Mucosa of gallbladder (tissue), 1 donor: ENCODE measurements at places on chromosomes 1 and 21.

DNA sequence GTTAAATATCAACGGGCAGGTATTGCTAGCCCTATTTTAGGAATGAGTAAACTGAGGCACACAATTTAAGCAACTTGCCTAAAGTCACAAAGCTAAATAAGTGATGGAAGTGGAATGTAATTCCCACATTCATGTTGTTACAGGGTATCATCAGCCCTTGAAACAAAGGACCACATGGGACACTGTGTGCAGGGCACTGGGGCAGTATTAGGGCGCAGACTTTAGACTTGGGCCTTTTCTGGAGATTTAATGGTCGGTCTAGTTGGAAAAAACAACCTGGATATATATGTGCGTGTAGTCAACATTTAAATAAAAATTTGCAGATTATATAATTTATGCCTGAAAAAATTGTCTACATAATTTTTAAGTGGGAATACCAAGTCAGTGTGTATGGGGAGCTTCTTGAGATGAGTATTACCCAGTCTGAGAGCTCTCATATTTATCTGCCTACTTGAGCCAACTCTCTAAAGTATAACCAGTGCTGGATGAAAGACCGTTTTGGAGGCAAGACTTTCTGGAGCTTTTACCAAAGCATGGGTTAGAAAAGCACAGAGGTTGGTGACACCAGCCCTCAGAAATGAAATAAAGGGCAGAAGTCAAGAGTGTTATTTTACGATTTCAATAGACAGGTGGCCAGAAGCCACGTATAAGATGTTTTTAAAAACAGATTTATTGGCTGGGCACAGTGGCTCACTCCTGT, 1.6 kb downstream of the KDM1A start:
- no peak for DNase-seq

DNA sequence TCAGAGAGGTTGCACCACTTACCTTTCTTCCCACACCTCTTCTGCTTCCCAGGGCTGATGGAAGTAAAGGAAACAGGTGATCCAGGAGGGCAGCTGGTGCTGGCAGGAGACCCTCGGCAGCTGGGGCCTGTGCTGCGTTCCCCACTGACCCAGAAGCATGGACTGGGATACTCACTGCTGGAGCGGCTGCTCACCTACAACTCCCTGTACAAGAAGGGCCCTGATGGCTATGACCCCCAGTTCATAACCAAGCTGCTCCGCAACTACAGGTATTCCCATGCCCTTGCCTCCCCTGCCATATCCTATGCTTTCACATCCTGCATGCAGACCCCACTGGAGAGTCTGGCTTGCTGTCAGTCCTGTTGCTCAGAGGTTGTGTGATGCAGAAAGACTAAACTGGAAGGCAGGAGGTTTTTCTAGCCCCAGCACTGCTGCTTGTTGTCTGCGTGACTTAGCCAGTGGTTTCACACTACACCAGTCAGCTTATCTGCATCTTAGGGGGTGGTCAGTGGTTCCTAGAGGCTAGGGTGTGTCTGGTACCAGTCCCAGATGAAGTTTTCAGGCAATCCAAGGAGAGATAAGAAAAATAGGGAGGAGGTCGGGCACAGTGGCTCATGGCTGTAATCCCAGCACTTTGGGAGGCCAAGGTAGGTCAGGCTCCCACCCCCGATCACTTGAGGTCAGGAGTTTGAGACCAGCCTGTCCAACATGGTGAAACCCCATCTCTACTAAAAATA, 10.2 kb downstream of the RHOC start:
- no peak for DNase-seq

DNA sequence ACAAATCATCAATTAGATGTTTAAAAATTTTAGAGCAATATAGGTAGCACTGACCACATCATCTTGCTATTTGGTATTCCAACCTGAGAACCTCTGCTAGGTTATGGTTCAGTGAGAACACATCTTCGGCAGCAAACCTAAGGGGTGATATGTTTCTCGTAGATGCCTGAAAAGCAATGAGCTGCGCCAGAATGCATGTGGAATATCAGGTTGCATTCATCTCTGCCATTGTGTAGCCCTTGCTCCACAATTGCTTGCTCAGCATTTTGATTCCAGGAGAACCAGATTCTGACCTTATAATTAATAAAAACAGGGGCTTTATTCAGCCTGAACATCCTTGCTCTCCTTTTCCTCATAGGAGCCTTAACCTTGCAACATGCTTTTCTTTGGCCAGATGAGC, 408.1 kb downstream of the USH2A start:
- no peak for DNase-seq

GRCh38 chr1:31073044-31073443, 7.5 kb upstream of the PUM1 start:
- no peak for DNase-seq

DNA sequence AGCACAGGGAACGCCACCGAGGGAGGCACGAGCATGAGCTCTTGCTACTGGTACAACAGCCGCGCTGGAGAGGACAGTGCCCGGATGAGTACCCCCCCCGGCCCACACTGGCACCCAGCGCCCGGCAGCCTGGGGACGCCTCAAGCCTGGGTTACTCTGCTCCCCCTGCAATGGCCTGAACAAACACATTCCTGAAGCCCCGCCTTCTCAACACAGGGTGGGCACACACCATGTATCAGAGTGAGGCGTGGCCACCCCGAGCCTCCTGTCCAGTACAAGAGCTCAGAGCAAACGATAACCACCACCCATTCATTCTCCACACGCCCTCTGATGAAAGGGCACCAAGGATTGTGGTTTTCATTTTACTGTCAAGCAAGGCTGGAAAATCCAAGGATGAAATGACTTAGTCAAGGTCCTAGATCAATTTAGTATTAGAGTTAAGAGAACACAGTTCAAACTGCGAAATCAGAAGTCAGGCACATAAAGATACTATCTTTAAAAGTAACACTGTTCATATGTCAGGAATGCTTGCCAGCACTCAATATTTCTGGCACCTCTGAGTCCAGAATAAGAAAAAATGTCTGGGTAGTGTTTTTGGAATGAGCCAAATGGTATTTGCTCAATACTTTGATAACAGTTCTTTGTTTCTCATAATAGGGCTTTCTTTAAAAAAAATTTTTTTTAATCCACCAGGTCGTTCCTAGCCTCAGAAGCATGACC, 22.0 kb downstream of the UBE2G2 start:
- no peak for DNase-seq

DNA sequence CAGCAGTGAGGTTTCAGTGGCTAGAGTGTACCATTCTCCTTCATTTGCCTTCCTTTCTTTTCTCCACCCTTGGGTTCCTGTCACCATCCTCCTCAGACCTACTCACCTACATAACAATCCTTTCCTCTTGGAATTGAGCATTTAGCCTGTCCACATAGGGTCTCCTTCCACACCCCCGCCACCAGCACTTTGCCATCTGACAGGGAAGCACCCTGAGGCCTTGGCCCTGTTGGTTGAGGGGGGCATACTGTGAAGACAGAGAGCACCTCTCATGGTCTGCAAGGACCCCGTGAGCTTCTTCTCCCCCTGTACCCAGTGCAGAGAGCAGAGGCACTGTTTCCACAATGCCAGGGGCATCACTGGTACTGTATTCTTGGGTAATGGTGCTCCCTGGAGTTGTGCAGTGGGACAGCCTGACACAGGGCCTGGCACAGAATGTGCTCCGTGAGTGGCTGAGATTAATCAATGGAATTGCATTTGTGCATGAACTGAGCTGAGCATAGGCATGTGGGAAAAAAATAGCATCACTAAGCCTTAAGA, 14.9 kb upstream of the SLC5A9 start:
- no peak for DNase-seq

GRCh38 chr1:40855513-40855912, 6.7 kb downstream of the CITED4 start:
- no peak for DNase-seq

DNA sequence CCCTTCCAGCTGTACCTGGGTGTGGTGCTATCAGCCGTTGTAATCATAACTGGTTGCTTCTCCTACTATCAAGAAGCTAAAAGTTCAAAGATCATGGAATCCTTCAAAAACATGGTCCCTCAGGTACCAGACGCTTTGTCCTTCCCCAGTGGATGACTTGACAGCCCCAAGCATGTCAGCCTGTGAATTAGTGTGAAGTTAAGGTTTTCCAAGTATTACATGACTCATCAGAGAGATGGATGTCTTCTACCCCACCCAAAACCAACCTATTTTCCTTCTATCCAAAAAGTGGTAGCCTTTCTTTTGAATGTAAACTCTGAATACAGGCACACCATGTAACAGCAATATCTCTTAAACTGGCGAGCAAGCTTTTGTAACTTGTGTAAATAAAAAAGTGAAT, 15.1 kb downstream of the ATP1A1 start:
- DNase-seq, result no peak

DNA sequence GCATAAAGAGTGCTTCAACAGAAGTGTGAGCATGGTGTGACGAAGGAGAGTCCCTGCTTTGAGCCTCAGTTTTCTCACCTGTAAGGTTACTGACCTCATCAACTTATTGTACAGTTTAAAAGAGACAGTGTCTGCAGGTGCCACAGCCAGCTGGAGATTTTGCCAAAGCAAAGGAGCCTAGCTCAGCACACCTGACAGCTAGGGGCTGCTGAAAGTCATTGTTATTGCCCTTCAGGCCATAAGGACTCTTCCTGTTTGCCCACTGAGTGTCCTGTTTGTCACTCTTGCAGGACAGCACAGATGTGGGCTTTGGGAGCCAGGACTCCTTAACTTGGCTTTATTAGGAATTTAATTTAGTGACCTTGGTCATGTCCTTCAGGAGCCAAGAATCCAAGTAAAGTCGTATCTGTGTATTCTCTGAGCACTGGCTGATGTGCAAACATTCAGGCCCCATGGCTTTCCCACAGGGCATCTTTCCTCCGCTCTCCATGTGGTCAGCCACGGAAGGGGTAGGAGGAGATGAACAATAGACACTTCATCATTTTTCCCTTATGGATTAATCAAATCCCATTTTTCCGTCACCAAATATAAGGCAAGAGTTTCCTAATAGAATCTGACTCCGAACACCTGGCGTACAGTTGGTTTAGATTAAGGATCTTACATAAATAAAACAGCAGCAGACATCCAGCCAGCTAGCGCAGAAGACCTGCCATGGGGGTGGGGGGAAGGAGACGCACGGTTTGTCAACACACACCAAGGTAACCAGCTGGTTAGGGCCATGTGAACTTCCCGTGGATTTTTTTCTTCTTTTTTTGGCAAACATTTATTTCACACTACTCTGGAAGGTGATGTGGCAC, 43.1 kb upstream of the KANK4 start:
- no peak for DNase-seq
